Progenitor cell of endocrine pancreas (in vitro differentiated cells): ENCODE measurements at places on chromosomes 16 and 17. TPM values are rescaled to one million over a fixed set of nuclear protein-coding genes. Genes with fewer than 3 reads are reported as not detected.

The NPIPA3 gene
- total RNA-seq = 0.95 and 1.3 TPM in 2 replicates

GRCh38 chr17:76309461-76309860 lies 1.4 kb upstream of the QRICH2 start:
- DNase-seq = no peak

The ZSCAN10 gene
- total RNA-seq = 0.33 and 0.34 TPM in 2 replicates

The CD79B gene
- total RNA-seq = not detected in 2 replicates

GRCh38 chr16:89507834-89508590 lies at the start of gene SPG7:
Gene SPG7, plus strand, starts transcription at chr16:89508403. Its CDS starts 15 bp downstream, at chr16:89508418.
- DNase-seq = peak; percentile 83

The CTRB2 gene
- total RNA-seq = 1.1 TPM in 1 of 2 replicates, not detected in the other

GRCh38 chr16:2926650-2926999 lies 14.9 kb downstream of the FLYWCH1 start:
- DNase-seq = no peak

DNA sequence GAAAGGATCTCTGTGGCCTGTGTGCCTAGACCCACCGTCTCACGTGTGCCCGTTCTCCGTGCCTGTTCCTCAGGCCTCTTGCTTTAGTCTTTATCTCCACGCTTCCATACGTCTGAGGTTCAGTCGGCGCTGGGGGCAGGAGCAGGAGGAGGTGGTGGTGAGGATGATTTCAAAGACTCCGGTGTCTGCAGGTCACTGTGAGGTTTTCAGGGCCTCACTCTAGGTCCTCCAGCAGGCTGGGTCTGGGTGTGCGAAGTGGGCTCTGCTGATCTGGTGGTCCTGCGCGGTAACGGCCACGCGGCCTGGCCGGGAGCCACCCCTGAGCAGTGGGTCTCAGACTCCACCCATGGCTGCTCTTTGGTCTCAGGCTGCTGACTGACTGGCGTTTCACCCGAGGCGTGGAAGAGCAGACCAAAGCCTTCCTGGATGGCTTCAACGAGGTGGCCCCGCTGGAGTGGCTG lies 14.4 kb upstream of the CLEC18A start:
- DNase-seq = no peak

- DNase-seq = no peak
Observed at GRCh38 chr17:9676084-9676483, 30.8 kb downstream of the USP43 start.

The CIITA gene
- total RNA-seq = not detected in 2 replicates

DNA sequence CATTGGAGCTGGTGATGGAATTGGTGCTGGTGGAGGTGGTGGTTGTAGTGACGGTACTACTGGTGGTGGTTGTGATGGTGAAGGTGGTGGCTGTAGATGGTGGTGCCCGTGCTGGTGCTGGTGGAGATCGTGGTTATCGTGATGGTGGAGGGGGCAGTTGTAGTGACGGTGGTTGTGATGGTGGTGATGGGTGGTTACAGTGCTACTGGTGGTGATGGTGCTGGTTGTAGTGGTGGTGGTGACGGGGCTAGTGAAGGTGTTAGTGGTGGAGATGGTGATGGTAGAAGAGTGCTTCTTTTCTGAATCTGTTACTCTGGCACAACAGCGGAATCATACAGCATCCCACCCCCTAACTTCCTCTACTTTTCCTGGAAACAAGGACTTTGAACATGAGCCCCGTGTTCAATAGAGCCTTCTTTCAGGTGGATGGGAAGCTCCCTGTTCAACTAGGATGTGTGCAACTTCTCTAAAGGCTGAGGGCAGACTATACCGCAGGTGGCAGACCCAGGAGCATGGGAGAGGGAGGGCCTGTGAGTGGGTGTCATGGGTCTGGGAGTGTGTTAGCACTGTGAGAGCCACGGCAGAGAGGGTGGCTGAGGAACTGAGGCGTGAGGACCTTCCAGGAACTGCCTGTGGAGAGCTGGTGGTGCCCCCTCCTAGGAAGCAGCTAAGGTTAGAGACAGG lies 8.2 kb downstream of the TBX21 start:
- no peak for DNase-seq

DNA sequence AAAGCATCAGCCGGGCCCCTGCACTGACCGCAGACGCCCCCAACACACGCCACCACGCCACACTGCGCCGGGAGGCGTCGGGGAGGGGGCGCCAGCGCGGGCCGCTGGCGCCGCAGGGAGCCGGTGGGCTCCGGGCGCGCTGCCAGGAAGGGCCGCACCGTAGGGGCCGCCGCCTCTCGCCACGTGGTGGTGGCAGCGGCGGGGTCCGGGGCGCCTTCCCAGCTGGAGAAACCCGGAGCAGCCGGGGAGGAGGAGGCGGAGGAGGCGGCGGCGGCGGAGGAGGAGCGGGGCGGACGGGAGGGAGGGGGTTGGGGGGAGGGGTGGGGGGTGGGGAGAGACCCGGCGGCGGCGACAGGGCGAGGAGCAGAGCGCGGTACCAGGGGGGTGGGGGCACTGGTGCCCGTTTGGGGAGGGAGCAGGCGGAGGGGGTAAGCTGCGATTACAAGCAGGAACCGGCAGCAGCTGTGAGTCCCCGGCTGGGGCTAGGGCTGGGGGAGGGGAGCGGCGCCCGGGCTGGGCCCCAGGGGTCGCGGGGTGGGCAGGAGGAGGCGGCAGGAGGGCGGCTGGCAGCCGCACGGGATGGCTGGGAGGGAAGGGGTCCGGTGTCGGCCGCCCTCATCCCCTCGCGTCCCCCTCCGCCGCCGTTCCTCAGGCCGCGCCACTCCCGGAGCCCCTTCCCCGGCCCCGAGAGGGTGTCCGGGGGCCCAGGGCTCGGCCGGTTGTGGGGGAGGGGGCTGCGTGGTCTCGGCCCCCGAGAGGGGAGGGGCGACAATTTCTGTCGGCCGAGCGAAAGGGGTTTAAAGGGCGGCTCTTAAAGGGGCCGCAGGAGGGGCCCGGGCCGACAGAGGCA lies at the start of gene TBKBP1:
Gene TBKBP1 (plus strand): TSS at position 431 of the 850 bp plus-strand sequence. CDS start 1,952 bp downstream, outside the sequence.
- DNase-seq = peak; percentile 80

DNA sequence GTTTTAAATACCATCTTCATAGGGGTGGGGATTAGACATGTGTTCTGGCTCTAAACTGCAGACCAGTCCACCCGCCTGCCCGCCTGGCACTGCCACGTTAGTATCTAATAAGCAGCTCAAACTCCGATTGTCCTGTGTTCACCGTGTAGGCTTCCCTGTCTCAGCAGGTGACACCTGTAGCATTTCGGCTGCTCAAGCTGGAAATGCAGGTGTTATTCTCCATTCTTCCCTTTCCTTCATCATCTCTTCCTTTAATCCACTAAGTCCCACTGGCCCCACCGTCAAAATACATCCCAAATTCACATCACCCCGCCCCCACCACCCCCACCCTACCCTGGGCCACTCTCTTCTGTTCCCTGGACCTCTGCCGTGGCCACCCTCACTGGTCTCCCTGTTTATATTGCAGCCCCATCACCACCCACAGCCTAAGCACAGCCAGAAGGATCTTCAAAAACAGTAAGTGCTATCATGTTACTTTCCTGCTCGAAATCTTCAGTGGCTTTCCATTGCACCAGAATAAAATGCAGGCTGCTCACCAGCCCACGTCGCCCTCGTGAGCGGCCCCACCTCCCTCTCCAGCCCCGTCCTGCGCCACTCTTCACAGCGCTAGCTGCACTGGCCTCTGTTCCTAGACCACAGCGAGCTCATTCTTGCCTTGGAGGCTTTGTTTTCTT lies 65.1 kb downstream of the RTN4RL1 start:
- DNase-seq = no peak

- DNase-seq = no peak
Observed at GRCh38 chr16:84617041-84617790, 662 bp downstream of the COTL1 start.

DNA sequence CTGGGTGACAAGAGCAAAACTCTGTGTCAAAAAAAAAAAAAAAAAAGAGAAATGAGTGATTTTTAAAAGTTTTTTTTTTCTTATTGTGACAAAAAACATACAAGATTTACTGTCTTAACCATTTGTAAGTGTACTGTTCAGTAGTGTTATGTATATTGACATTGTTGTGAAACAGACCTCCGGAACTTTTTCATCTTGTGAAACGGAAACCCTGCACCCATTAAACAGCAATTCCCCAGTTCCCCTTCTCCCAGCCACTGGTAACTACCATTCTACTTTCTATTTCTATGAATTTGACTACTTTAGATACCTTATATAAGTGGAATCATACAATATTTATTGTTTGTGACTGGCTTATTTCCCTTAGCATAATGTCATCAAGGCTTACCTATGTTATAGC lies 18.7 kb downstream of the DUS2 start:
- no peak for DNase-seq

The C16orf86 gene
- total RNA-seq = 2.5 and 2.6 TPM in 2 replicates

DNA sequence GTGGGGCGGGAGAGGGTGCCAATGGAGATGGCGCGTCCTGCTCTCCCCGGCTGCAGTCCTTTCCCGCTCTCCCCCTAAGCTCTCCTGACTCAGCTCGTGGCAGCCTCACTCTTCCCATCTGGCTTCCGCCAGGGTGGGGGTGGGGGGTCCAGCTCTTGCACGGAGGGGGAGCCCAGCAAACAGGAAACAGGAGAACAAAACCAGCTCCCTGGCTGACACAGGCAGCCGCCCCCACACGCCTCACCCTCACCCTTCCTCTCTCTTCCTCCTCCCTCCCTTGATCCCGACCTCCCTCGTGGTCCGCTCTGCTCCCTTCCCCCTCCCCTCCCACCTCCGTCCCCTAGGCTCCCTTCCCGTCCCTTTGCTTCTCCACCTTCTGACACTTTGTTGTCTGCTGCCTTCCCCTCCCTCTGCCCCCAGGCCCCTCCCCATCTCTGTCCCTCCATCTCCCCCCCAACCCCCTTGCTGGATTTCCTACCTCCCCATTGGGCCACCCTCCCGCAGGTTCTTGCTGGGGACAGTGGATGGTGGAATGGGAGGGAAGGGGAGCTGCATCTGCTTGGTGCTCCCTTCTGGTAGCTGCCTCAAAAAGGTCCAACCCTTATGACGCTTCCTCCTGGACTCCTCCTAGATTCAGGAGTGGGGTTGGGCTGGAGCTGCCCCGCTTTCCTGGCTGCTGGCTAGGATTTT lies 23.7 kb downstream of the ARHGAP23 start:
- DNase-seq = no peak

The CBX8 gene
- 21.7 and 23.1 TPM in 2 replicates for total RNA-seq

- no peak for DNase-seq
Observed at GRCh38 chr16:58039829-58040495, 14.4 kb downstream of the MMP15 start.

- DNase-seq = no peak
Observed at GRCh38 chr17:1300371-1300905, 21.0 kb downstream of the TRARG1 start.

- DNase-seq = no peak
Observed at GRCh38 chr16:52293204-52293603, 253.7 kb downstream of the TOX3 start.
